ENCODE measurements at places on chromosomes 6 and 20.

DNA sequence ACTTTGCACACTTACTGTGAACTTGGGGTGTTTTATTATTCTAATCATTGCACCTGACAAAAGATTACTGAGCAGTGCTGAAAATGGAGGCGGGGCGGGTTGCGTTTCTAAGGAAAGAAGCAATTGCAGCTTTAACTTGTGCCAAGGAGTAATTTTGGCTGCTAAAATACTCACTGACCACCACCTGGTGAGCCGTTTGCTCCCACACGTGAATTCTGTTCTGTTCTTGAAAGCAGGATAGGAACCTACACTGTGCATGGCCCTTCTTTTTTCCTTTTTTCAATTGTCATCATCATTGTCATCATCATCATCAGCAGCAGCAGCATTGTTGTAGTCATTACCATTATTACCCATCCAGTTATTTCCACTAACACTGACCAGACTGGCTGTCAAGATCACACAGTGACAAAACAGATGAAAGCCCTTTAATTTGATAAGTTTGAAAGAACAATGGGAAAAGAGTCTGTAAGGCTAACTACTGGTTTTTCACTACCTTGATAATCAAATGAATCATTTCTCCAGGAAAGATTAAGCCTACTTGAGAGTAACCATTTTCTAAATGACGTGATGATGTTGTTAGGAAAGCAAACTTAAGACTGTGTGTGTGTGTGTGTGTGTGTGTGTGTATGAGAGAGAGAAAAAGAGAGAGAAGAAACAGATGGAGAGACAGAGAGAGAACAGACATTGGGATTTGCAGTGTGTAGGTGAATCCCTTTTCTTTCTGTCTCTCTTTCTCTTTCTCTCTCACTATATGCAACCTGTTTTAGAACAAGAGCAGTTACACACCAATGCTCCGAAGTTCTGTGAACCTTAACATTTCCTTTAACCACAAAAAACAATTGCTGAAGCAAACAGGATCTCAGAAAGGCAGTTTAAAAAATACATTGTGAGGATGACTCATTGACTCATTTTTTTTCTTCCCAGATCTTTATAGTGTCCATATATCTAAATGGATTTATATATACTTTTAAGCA is 3.8 kb downstream of the RIPOR2 start:
- no peaks in the 10 kb centered on the region for H3K27me3 ChIP-seq
- H3K4me1 ChIP-seq = peaks cover 26% of the 10 kb centered on the region
- H3K27ac ChIP-seq = peak overlapping the region; percentile 89
- peak overlapping the region; percentile 89 for H3K4me3 ChIP-seq

DNA sequence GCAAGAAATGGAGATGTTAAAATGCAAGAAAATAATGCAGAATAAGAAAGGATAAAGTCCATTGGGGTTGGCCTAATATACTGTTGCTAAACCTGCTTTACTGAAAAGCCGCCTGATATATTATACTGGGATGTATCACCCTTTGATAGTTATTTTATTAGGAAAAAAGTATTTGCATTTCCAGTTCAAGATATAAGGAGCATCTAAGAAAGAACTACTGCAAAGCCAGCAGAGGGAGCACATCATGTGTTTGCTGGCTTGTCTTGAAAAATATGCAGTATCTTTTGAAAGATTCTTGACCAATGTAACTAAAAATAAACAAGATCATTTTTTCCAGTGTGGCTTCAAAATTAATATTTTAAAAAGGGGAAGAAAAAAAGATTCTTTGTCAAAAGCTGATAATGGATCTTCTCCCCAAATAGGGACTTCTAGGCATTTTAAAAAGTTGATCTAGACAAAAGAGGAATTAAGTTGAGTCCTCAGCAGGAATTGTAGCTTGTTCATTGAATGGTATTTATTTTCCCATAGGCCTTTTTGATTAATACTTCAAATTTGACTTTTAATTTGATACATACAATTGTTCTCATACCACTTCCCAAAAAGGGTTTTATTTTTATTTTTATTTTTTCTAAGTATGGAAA is 214.9 kb downstream of the ZFAND3 start:
- no peak for DNase-seq
- no peaks in the 10 kb centered on the region for H3K27me3 ChIP-seq
- no peaks in the 10 kb centered on the region for H3K36me3 ChIP-seq

GRCh38 chr20:62068997-62069396 is 3.3 kb upstream of the TAF4 start:
- H3K4me3 ChIP-seq = no peak overlapping the region
- no peaks in the 10 kb centered on the region for H3K27me3 ChIP-seq
- H3K36me3 ChIP-seq = no peaks in the 10 kb centered on the region
- H3K27ac ChIP-seq = no peak overlapping the region

DNA sequence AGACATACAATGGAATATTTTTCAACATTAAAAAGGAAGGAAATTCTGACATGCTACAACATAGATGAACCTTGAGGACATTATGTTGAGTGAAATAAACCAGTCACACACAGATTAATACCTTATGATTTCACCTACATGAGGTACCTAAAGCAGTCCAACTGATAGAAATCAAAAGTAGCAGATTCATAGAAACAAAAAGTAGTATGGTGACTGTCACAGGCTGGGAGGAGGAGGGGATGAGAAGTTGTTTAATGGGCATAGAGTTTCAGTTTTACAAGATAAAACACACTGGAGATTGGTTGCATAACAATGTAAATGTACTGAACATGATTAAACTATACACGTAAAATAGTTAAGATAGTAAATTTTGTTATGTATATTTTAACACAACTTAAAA is 48.5 kb upstream of the OLIG3 start:
- H3K36me3 ChIP-seq = no peaks in the 10 kb centered on the region
- no peak overlapping the region for H3K27ac ChIP-seq
- no peaks in the 10 kb centered on the region for H3K27me3 ChIP-seq
- H3K4me3 ChIP-seq = no peak overlapping the region
- no peak for DNase-seq

- no peaks in the 10 kb centered on the region for H3K27me3 ChIP-seq
- no peaks in the 10 kb centered on the region for H3K36me3 ChIP-seq
- no peak overlapping the region for H3K4me3 ChIP-seq
- no peak overlapping the region for H3K27ac ChIP-seq
- no peak for DNase-seq
These were observed 23.0 kb downstream of the IL17F start for GRCh38 chr6:52221302-52221701.

- H3K27me3 ChIP-seq = no peaks in the 10 kb centered on the region
- no peak overlapping the region for H3K4me3 ChIP-seq
- peaks cover 5% of the 10 kb centered on the region for H3K4me1 ChIP-seq
- peak; percentile 37 for DNase-seq
These were observed 46.8 kb downstream of the PYGB start for GRCh38 chr20:25294459-25295385.

DNA sequence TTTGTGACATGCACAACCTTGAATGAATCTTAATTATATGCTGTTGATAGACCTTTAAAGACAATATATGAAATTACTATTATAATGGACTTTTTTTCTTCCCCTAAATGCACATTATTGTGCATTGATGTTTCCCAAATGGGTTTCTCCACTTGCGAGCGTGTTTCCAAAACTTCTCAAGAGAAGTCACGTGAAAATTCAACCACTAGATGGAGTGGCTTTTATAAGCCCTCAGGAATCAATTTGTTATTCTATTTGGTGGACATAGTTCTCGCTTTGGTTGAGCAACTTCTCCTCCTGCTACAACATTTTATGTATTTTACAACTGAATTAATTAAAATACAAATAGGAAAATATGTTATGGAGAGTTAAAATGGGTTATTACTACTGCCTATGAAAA is 9.0 kb downstream of the CNR1 start:
- no peaks in the 10 kb centered on the region for H3K4me1 ChIP-seq
- no peaks in the 10 kb centered on the region for H3K36me3 ChIP-seq
- no peak overlapping the region for H3K4me3 ChIP-seq
- DNase-seq = no peak
- H3K27ac ChIP-seq = no peak overlapping the region

DNA sequence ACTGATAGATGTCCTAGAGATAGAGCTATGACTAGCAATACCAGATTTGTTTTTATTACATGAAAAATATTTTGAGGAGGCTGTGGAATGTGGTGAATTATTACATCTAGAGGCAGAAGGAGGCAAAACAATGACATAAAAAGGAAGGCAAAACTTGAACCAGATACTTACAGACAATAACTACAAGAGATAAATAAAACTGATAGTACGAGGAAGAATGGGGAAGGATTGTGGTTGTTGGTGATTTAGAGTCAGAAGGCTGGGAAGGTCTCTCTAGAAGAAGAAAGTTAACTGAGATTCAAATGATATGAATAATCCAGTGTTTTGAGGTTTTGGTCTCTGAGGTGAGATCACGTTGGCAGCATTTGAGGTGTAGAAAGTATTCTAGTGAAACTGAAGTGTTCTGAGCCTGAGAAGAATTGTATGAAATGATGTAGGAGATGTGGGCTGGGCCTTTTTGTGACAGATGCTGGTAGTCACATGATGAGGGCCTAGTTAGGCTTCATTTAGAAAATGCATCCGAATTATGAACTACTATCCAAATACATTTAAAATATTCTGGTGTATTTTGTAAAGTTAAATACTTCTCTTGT is 589.1 kb downstream of the EYS start:
- no peak overlapping the region for H3K27ac ChIP-seq
- no peaks in the 10 kb centered on the region for H3K4me1 ChIP-seq
- no peaks in the 10 kb centered on the region for H3K36me3 ChIP-seq
- H3K4me3 ChIP-seq = no peak overlapping the region

DNA sequence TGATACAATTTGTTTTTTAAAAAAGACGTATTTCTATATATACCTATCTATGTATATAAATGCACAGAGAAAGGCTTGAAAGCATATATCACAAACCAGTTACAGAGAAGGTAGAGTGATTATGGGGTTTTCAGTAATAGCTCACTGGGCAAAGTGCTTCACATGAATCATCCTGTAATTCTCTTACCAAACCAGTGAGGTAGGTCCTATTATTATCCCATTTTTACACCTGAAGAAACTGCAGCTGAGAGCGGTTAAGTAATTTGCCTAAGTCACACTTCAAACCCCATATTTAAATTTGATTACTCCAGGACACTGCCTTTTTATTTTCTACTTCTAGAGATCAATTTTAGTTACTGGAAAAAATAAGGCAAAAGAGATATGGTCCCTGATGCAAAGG is 4.4 kb downstream of the GSS start:
- peaks cover 25% of the 10 kb centered on the region for H3K36me3 ChIP-seq
- no peak overlapping the region for H3K27ac ChIP-seq
- no peak for DNase-seq
- H3K4me3 ChIP-seq = no peak overlapping the region

DNA sequence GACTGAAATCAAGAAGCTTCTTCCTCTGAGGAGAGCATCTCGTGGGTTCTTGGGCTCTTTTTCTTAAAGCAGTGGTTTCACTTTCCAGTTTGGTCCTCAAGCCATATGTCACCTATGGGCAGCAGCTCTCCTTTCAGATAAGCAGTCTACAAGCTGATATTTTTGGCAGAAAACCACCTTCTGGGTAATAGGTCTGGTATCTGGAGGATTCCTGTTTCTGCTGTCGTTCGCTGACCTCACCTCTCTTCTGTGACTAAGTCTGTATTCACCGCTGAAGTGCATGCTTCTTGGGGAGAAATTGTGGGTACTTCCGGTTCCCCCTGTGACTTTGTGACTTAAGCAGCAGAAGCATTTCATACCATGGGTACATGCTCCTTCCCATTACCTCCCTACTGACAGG is 193.6 kb downstream of the EDN1 start:
- H3K27me3 ChIP-seq = no peaks in the 10 kb centered on the region
- no peaks in the 10 kb centered on the region for H3K4me1 ChIP-seq
- H3K4me3 ChIP-seq = no peak overlapping the region
- DNase-seq = no peak

DNA sequence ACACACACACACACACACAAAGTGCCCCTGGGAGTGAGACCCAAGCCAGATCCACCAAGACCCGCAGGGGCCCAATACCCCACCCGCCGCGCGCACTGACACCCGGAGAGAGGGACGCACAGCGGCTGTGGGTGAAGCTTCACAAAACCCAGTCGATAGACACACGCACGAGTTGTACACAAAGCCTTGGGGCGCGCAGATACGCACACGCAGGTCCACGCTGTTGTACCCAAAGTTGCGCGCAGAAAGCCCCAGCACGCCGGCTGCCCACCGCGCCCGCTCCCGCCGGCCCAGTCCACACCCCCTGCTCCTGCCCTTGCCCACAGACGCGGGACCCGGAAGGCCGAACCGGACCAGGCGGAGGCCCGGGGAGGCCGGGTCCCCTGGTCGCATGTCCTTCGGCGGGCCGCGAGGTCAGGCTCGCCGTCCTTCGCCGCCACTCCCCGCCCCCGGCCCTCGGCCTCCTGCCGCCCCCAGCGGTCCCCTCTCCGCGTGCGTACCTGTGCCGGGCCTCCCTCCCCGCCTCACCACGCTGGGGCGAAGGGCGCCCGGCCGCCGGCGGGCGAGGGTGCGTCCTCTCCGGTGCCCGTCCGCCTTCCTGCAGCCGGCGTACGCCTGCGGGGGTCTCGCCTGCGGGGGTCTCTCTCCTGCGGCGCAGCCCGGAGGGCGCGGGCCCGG is at the start of gene TMEM74B:
TMEM74B (minus strand) TSS at position 344 of the 678 bp plus-strand sequence. CDS start 1,180 bp downstream, outside the sequence.
- peaks cover 20% of the 10 kb centered on the region for H3K27me3 ChIP-seq
- no peak within 1 kb of the TSS for H3K27ac ChIP-seq
- H3K4me1 ChIP-seq = peaks cover 8% of the 10 kb centered on the region
- peak within 1 kb of the TSS; percentile 14 for H3K4me3 ChIP-seq
- no peak for DNase-seq
- H3K36me3 ChIP-seq = no peaks in the 10 kb centered on the region

GRCh38 chr6:28943223-28943556 is 19.4 kb upstream of the TRIM27 start:
- no peaks in the 10 kb centered on the region for H3K27me3 ChIP-seq
- peak overlapping the region; percentile 67 for H3K4me3 ChIP-seq
- H3K36me3 ChIP-seq = no peaks in the 10 kb centered on the region
- no peak overlapping the region for H3K27ac ChIP-seq

- H3K36me3 ChIP-seq = no peaks in the 10 kb centered on the region
- no peak overlapping the region for H3K4me3 ChIP-seq
- H3K27ac ChIP-seq = no peak overlapping the region
- H3K27me3 ChIP-seq = no peaks in the 10 kb centered on the region
These were observed 150.6 kb downstream of the LAMA2 start for GRCh38 chr6:129033581-129033980.

DNA sequence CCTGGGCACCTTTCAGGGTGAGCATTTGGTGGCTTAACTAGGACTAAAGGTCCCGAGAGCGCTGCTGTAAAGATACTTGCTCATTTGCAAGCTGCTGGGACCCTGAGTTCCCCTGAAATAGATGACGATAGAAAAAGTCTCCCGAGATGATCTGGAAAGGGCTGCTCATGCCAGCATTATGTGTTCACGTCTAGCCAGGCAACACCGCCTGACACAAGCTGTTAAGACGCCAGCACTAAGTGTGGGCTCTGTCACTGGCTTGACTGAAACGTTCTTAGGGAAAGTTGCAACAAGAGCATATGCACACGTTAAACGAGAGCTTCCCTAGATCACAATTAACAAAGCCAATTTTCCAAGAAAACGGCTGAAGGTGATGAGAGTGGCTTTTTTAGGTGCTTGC is 113.7 kb downstream of the SLC23A2 start:
- no peaks in the 10 kb centered on the region for H3K4me1 ChIP-seq
- H3K36me3 ChIP-seq = peaks cover 41% of the 10 kb centered on the region
- DNase-seq = no peak
- no peaks in the 10 kb centered on the region for H3K27me3 ChIP-seq
- no peak overlapping the region for H3K27ac ChIP-seq
